Stimulated activated CD8-positive, alpha-beta memory T cell treated with anti-CD3 and anti-CD28 coated beads, Interleukin-2, amount 100 ng/mL, for 1 hour (primary cell): ENCODE measurements at places on chromosomes 11 and 22.

GRCh38 chr22:35301372-35301874, 1.7 kb downstream of the TOM1 start:
- DNase-seq, result no peak

- no peak for DNase-seq
Observed at GRCh38 chr11:8259306-8259959, 4.2 kb downstream of the LMO1 start.

DNA sequence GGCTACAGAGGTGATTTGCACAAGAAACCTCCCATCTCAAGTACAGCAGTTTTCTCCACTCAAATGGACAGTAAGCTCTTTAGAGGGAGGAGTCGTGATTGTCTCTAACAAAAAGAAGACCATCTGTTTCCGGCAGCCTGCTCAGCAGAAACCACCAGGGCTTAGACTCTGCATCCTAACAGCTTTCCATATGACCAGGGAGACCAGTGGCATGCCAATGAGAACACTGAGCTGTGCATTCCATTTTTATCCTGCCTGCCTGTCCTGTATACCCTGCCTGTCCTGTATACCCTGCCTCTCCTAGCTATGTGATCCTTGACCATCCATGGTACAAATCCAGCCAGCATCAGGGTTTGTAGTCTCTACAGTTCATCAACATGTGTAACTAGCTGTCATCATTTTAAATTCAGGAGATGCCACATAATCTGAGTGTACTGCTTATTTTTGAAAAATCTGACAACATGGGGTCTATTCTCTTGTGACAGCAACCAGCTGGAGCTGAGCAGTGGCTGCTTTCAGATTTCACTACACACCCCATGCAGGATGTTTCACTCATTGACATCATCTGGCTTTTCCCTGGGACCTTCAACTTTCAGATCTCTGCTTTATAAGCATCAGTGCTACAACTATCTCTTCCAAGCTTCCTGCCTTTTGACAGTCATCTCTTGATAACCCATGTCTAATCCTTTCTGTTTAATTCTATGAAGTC, 50.5 kb upstream of the POU2AF2 start:
- DNase-seq, result no peak

GRCh38 chr11:61281581-61282250, 13.4 kb downstream of the VWCE start:
- no peak for DNase-seq

- DNase-seq, result no peak
Observed at GRCh38 chr11:8717876-8718753, 35.5 kb downstream of the RPL27A start.

- no peak for DNase-seq
Observed at GRCh38 chr11:117750357-117750756, 46.7 kb downstream of the DSCAML1 start.

- DNase-seq, result no peak
Observed at GRCh38 chr11:60844870-60845221, 2.9 kb downstream of the CCDC86 start.

DNA sequence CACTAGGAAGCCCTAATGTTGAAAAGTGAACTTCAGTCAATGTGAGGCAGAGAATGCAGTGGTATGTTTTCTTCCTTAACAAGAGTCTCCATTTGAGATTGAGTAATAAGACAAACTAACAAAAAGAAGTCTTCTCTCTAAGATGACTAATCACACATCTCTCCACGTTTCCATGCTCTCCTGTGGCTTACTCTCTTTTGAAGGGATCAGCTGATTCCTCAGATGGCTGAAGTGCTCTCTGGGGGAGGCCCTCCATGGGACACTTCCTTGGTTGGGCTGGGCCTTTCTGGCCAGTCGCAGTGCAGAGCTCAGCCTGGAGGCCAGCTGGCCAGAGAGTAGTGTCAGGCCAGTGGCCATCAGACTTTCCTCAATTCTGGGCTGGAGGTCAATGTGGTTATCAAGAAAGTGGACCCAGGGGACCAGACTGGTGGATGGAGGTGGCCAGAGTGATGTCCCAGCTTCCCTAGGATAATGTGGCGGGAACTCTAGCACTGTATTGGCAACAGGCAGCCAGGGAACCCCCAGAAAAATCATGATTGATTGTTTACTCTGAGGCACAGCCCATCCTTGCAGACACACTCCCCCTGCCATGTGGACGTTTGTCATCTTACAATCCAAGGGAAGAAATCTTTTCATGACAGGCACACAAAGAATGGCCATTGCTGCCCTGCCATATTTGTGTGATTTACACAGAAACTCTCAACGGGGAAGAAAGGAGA, 14.5 kb downstream of the CSRP3 start:
- no peak for DNase-seq

DNA sequence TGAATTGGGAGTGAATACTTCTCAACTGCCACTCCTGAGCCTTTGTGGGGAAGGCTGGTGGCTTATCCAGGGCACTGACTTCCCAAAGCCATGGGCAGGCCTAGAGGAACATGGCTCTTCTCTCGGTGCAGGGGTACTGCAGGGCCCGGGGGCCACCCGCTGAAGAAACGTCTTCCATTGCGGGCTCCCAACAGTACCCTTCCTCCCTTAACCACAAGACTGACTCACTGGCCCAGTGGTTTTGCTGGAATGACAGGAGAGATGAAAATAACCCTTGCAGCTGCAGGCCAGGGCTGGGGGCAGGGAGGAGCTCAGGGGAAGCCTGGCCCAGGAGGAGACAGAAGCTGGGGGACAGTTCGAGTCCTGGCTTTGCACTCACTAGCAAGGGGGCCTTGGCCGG, 13.5 kb downstream of the TXN2 start:
- no peak for DNase-seq

- no peak for DNase-seq
Observed at GRCh38 chr22:48493733-48494132, 1333.9 kb downstream of the BRD1 start.

DNA sequence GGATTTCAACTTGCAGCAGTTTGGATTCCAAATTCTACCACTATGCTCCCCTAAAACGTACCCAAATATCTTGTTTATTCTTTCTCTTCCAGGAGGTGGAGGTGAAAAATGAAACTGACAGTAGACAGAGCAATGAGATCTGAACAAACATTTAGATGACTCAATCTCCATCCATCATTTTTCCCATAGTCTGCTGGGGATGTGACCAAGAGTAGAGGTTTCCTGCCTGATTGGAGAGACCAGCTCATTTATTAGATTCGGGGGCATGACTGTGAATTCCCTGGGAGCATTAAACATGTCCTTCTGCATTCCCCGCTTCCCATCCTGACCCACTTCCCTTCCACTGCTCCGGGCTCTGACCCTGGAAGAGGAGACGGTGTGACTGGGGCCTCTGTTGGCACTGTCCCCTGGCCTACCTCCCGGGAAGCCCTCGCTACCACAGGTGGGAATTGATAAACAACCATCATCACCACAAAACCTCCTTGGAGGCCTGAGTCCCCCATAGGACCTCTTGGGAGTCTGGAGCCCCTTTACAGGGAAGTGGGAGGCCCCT, 20.3 kb downstream of the DKK3 start:
- no peak for DNase-seq

DNA sequence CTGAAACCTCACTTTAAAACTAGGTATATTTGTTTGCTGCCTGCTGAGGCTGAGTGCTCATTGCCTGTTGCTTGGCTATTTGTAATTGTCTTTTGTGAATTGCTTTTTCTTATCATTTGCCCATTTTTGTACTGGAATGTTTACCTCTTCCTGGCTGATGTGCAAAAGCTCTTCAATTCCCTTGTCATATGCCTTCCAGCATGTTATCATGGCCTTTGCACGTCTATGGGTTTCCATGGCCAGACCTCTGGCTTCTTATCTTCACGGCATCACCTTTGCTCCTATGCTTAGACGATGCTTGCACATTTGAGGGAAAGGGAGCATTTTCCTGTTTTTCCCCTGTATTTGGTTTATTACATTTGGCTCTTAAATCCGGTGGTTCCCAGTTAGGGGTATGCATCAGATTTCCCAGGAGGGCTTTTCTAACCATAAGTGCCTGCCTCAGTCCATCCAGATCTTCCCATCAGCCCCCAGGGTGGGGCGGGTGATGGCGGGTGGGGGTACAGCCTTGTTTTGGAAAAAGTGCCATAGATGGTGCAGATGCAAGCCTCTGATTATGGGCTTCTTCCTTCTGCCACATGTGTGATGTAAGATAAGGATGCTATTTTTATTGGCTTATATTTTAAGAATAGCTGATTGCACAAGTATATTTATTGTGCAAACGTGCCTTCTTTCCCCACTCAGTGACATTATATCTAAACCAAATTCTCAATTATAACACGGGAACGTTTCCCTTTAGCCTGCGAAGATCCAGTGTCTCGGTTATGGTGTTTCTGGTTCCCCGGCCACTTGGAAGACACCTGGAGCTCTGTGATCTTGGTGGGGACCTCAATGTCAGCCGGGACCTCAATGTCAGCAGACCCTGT, 70.6 kb upstream of the SEPTIN5 start:
- DNase-seq, result no peak

- no peak for DNase-seq
Observed at GRCh38 chr22:38167988-38168407, 13.6 kb downstream of the PLA2G6 start.

GRCh38 chr11:71130106-71130505, 122.3 kb downstream of the SHANK2 start:
- no peak for DNase-seq

GRCh38 chr11:126352934-126353801, 2.3 kb upstream of the ST3GAL4 start:
- DNase-seq, result no peak

DNA sequence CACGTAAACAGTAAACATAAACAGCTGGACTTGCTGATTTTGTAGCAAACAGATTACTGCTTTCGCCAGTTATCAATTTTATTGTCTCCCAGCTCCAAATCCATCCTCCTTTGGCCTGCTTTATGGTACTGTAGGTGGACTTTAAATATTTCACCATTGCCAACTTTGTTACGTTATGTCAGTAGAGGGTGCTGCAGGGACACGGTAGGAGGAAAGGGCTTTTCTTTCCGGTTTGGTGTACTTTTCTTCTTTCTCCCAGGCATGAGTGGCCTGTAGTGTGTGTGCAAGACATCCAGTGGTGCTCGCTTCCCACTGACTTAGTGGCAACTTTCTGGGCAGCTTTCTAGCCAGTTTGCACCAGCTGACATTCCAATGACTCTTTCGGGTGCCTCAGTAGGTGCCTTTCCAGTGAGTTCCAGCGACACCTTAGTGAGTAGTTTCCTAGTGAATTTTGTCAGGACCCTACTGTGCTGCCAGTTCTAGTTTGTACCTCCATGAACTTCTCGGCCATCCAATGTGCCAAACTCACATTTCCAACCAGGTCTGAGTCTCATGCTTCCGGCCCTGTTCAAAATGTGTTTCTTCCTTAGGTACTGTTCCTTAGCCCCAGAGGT, 267.6 kb upstream of the TENM4 start:
- DNase-seq, result no peak

DNA sequence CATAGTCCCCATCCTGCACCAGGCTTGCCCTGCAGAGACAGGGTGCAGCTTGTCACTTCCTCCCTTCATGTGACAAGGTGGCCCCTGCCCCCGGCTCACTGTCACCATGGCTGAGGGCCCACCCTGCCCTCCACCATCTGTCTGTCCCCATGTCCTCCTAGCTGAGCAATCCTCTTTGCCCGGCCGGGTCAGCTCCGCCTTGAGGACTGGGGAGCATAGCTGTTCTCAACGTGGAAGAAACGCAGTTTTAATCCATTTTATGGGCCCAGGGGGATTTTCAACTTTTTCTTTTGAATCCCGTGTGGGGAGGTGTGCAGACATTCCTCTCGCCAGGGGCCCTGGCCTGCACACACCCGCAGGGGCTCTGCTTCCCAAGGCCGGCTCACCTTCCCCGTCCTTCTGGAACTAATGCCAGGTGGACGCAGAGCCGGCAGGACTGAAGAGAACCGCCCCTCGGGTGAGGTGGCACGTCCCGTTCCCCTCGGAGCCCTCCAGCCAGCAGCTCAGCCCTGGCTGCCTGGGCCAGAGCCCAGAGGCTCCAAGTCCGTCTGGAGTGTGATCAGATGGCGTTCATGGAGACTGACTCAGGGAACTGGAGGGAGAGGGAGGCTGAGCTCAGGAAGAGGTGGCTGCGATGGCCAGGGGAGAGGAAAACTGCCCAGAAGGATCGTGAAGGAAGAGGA, 1108.7 kb downstream of the BRD1 start:
- no peak for DNase-seq

DNA sequence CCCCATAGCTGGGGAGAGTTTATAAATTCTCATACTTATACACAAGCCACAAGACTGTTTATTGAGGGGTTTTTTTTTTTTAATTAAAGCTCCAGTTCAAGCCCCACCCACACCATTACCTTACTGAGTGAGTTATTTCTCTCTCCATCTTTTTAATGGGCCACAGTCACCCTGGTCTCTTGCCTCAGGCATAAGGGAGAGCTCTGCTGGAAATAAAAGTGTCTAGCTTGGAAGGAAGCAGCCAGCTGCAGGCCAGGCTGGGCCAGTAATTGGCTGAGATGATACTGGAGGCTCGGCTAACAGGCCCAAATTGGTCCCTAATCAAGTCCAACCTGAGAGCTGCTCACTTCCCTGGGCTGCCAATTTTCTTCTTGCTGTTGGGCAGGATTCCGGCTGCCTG, 174.1 kb downstream of the INSC start:
- no peak for DNase-seq

- no peak for DNase-seq
Observed at GRCh38 chr22:21842946-21843345, 24.5 kb downstream of the MAPK1 start.

DNA sequence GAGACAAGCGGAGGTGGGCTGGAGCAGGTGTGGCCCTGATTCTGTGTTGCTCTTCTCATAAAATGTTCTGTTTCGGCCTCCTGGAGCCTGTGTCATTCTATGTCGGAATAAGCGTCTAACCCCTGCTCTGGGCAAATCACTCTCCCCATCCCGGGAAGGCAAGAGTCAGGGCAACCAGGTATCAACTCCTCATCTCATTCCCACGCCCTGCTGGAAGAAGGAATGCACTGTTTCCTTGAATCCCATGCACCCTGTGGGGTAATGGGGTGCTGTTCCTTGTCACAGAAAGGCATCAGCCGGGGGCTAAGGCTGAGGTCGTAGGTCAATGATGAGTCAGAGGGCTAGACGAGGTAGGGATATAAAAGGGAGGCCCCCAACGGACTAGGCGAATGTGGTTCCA, 2.6 kb downstream of the FAM180B start:
- no peak for DNase-seq

GRCh38 chr11:111406589-111406988, 27.5 kb upstream of the POU2AF1 start:
- DNase-seq, result no peak
